Fibroblast of upper back skin (primary cell): ENCODE measurements at places on chromosomes 5 and 9.

- DNase-seq, result no peak
Observed at GRCh38 chr5:8634219-8634618, 765.3 kb downstream of the MTRR start.

- no peak for DNase-seq
Observed at GRCh38 chr5:18114151-18114757, 480.0 kb downstream of the TAF11L14 start.

GRCh38 chr9:82590845-82591244 is 472.1 kb downstream of the RASEF start:
- DNase-seq, result no peak

GRCh38 chr5:130871346-130872086 is 293.5 kb downstream of the HINT1 start:
- peak; percentile 89 for DNase-seq

GRCh38 chr5:40605295-40605958 is 74.3 kb upstream of the PTGER4 start:
- DNase-seq, result peak; percentile 28

DNA sequence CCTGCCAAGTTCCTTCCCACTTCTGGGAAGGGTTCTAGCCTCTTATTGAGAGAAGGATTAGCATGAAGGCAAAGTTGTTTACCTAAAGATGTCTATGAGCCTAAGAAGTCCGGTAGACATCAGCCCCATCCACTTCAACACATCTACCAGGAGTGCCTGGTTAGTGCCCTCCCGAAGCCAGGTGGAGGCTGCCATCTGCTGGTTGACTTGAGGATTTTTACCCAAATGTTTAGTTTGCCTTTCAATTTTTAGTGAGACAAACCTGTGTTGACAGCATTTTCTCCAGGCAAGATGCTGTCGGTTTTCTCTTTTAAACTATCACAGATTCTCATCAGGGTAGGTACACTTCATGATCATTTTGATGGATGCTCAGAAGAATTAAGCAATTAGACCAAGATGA is 83.6 kb upstream of the TNFSF8 start:
- DNase-seq, result peak; percentile 79

DNA sequence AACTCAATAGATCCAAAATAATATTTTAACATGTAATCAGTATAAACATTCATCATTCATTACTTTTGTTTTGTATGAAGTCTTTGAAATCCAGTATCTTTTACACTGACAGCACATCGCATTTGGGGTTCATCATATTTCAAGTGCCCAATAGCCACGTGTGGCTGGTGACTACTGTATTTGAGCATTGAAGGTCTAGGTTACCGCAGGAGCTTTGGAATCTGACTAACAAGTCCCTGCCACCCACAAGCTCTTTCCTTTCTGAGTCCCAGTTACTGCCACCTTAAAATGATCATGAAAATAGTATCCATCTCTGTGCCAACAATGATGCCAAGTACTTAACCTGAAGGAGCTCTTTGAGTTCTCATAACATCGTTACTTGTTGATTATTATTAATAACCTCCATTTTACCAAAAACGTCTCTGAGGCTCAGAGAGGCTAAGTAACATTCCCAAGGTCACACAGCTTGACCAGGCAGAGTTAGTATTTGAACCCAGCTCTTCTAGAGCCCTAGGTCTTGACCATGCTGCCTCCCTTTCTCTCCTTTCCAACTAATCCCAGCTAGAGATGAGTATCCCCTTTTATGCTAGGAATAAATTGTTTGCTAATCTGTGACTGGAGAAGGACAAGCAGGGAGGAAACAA is 24.2 kb downstream of the ARHGEF37 start:
- no peak for DNase-seq

- DNase-seq, result no peak
Observed at GRCh38 chr9:109316207-109316640, 4.6 kb downstream of the EPB41L4B start.

DNA sequence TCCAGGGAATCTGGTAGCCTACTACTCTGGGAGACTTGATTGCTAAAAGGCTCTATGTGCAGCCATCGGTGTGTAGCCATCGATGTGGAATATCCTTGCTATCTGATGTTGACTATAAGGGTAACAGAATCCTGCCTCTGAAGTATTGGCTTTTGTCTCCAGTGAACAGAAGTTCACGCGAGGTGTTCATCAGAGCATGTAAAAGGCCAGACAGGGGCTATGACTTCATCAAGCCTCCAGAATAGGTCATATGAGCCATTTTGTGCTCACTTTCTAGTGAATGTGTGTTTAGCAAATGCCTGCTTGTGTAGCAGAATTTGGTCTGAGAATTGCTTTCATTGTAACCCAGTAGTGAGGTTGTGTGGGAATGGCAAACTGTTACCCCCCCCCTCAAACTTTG is 66.8 kb upstream of the RAD23B start:
- DNase-seq, result no peak

DNA sequence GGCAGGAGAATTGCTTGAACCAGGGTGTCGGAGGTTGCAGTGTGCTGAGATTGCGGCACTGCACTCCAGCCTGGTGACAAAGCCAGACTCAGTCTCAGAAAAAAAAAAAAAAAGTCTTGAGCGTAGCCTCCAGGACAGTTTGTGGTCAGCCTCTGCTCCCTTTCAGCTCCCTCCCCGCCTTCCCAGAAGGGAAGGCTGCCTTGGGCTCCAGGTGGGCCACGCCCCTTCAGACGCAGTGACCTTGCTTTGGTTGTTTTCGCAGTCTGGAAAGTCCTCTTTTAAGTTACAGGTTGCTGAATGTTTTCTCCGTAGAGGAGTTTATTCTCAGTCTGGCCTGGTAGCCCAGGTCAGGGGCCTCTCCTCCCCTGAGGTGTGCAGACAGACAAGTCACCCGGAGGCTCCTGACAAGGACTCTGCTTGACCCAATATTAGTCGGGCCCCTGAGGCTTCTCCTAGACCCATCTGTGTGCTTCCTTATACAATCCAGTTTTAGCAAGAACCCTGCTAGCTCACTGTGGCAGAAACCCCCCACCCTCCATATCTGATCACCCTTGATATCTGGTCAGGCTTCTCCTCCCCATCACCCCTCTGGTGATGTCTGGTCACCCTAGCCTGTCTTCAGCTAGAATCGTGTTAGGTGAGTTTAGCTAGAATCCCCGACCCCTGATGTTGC is 31.6 kb upstream of the N4BP3 start:
- no peak for DNase-seq

DNA sequence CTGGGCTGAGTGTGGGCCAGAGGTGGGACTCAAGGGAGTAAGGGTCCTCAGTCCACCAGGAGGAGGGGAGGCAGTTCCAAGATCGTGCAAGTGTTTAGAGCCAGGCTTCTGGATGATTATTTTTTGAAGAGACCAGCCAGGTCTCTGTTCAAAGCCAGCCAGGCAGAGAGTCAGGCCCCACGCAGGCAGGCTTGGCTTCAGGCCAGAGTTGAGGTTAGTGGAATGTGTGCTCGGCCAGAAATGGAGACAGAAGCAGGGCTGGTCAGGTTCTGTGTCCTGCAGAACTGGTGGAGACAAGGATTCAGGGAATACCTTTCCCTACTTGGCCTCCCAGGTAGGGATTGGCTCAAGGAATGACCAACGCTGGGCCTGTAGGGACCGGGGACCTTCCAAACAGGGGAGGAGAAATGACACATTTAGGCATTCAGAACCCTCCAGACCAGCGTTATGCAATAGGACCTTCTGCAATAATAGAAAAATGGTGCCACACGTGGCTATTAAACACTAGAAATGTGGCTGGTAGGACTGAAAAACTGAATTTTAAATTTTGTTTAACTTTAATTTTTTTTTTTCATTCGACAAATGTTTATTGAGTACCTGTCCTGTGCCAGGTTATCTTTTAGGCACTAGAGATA is 106.2 kb downstream of the CMYA5 start:
- DNase-seq, result peak; percentile 52

DNA sequence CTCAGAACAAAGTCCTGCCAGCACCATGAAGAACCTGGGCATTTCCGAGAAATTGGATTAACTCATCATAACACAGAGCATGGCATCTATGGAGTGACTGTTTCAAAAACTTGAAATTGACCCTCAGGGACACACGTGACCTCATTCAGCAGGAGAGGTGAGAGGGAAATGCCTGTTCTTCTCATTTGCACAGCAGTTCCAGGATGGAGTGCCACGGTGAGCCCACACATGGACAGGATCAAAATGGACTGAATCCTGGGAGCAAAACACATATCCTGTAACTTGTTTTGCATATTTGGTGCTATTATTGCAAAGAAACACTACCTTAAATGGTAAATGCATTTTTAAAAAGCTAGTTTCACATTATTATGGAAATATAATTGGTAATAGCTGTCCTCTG is 256.1 kb upstream of the IRX2 start:
- no peak for DNase-seq

DNA sequence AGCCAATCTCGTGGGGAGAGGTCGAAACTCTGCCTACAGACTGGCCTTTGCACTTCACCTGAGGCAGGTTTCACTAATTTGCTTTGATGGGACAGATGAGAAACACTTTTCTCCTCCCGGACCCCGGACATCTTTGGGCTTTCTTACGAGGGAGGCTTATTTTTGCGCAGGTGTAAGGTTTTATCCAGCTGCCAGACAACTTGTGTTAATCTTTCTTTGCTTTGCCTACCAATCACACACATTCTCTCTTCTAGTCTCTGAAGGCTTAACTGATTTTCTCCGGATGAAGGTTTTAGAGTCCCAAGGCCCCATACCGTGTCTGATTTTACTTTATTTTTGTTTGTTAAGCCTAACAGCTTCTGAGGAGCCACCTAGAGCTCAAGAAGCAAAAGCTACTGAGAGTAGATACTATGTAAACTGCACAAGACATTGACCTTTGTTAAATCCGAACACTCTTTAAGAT is 436 bp upstream of the EMB start:
- DNase-seq, result no peak

DNA sequence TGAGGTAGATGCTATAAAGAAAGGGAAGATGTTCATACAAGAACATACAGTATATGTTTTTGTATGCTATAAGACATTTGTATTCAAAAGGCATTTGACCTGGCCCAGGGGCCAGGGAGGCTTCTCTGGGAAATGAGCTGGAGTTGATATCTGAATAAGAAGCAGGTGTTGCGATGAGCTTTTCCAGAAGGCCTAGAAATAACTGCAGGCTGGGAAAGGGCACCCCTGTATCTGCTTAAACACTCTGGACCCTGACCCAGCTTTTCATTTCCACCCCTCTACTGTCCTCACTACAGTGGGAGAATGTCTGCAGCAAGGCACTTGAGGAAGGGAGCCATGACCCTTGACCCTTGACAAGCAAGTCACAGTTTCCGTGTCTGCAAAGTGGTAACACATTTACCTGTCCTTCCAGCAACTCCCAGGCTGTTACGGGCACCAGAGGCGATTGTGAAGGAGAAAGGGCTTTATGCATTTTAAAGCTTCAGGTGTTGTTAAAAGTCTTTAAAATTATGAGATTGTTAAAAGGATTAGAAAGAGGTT is 88.2 kb upstream of the PANK3 start:
- no peak for DNase-seq

GRCh38 chr5:33588654-33589372 is 148.0 kb downstream of the TARS1 start:
- no peak for DNase-seq

- peak; percentile 80 for DNase-seq
Observed at GRCh38 chr5:43042626-43043399, 2.7 kb upstream of the ANXA2R start.

DNA sequence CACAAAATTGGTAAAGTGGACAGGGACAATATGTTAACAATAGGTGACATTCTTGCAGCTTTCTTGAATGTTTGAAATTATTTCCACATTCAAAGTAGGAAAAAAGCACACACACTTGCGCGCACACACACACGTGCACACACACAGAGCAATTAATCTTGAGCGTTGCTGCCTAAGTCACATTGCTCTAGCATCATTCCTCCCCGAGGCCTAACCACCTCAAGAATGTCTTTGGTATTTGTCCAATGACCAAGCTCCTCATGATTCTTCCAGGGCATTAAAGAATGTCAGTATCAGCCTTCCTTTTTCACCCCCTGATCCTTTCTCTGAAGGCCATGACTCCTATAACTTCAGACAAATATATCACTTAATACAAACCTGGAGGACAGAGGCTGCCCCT is 198.1 kb downstream of the NPR3 start:
- DNase-seq, result peak; percentile 93

DNA sequence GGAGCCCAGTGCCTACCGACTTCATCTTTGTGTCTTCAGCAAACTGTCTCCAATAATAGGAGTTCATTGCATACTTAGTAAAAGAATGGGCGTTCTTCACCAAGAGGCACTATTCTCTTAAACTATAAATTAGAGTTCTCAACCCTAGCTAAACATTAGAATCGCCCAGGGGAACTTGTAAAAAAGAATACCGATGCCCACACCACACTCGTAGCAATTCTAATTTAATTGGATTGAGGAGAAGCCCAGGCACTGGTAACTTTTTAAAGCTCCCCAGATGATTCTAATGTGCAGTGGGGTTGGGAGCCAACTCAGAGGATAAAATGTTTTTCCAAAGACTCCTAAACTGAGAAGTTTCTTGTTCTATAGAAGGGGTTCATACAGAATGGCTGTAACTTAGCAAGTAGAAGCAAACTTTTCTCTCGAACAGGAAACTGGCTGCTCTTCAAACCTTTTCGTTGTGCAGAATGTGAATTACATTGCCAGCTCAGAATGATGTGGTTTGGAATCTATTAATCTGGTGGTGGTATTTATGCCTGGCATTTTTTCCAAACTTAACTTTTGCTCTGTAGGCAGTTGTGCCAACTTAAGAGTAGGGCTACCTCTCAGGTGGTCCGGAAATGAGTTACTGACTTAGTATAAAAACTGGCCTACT is 26.4 kb upstream of the NFIB start:
- DNase-seq, result no peak

- DNase-seq, result no peak
Observed at GRCh38 chr5:8505196-8505595, 636.2 kb downstream of the MTRR start.

- no peak for DNase-seq
Observed at GRCh38 chr9:4548811-4549725, 58.8 kb downstream of the SLC1A1 start.
